ENCODE measurements at places on chromosomes 13 and 19.

GRCh38 chr19:21321134-21321533 is 8.1 kb downstream of the ZNF708 start:
- no peak for DNase-seq

DNA sequence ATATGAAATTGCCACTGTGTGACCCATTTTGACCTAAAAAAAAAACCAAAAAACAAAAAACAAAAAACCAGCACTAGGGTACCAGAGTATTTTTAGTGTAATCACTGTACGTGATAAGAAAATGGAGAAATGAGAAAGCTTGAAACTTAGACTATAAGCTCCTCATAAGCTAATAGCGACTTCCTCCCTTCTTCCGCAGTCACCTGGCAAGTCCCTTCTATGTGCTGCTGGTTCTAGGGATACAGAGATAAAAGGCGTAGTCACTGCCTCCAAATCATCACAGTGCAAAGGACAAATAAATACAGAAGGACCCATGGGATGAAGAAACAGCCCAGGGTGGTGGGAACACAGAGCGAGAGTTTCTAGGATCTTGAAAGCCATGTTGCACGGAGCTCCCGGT is 190.3 kb downstream of the TM9SF2 start:
- DNase-seq: no peak

- DNase-seq: no peak
These were observed 209.7 kb downstream of the SPRY2 start for GRCh38 chr13:80131204-80131603.

DNA sequence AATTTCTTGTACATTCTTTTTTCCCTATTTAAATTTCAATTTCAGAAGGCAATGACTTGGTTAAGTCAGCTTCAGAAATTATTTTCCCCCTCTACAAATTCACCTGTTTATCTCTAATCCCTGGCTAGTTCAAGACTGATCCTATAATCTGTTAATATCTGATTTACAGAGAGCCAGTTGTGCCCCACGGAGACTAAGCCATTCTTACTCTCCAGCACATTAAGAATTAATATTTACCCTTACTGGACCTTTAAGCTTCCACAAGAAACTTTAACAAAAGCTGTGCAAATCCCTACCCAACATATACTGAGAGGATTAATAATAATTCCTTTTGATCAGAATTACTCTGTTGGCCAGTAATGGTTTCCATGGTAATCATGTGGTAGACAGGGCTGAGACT is 786.2 kb downstream of the PCDH9 start:
- DNase-seq: no peak

- no peak for DNase-seq
These were observed 25.1 kb downstream of the CEACAM4 start for GRCh38 chr19:41601771-41602170.

- no peak for DNase-seq
These were observed 32.6 kb downstream of the SLC7A1 start for GRCh38 chr13:29562786-29563438.

DNA sequence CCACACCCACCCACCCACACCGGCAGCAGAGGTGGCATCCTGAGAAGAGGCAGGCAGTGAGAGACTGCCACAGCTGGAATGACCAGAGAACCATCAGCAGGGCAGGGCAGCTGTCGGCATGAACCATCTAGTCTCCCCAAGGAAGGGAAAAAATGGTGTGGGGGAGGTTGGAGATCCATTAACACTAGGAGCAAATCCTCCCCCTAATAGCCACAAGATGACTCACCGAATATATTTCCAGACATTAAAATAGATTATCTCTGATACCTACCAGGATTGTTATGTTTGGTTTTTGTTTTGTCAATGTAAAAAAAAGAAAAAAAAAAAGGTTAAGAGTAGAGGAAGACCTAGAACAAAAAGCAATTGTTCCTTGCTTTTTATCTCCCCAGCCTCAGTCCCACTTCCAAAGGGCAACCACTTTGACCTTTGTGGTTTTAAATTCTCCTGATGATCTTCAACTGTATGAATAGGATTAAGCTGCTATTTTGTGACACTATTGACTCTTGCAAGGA is 34.2 kb downstream of the THSD1 start:
- no peak for DNase-seq

DNA sequence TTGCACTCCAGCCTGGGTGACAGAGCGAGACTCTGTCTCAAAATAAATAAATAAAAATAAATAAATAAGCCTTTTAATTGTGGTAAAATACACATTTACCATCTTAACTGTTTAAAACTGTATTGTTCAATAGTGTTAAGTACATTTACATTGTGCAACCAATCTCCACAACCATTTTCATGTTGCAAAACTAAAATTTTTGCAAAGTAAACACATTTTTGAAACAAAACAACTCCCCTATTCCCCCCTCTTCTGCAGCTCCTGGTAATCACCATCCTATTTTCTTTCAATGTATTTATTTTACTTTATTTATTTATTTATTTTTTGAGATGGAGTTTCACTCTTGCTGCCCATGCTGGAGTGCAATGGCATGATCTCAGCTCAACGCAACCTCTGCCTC is 5.8 kb upstream of the B9D2 start:
- DNase-seq: no peak

- DNase-seq: no peak
These were observed 45.7 kb upstream of the ZNF730 start for GRCh38 chr19:23071147-23071511.

DNA sequence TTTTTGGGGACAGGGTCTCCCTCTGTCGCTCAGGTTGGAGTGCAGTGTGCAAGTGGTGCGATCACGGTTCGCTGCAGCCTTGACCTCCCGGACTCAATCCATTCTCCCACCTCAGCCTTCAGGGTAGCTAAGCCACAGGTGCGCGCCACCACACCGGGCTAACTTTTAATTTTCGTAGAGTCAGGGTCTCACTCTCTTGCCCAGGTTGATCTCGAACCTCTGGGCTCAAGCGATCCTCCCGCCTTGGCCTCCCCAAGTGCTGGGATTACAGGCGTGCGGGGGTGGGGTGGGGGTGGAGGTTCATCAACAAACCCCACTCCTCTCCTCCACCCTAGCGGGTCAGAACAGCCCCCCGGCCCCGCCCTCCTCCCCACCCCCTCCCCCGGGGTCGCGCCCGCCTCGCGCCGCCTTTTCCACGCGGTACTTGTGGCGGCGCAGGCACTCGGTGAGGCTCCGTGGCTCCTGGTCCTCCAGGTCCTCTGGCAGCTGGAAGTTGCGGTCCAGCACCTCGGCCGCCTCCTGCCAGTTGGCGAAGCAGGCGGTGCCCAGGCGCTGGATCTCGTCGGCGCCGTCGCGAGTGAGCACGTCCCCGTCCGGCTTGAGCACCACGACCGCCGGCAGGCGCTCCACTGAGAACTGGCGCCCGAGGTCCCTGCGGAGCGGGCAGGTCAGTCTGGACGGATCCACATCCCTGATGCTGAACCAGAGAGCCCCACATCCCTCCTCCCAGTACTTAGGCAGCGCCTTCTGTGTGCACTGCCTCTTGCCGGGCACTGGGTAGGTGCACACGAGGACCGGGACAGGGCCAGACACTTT is 5.2 kb downstream of the NXNL1 start:
- no peak for DNase-seq

GRCh38 chr13:76000131-76000530 is 364.0 kb downstream of the LMO7 start:
- no peak for DNase-seq

DNA sequence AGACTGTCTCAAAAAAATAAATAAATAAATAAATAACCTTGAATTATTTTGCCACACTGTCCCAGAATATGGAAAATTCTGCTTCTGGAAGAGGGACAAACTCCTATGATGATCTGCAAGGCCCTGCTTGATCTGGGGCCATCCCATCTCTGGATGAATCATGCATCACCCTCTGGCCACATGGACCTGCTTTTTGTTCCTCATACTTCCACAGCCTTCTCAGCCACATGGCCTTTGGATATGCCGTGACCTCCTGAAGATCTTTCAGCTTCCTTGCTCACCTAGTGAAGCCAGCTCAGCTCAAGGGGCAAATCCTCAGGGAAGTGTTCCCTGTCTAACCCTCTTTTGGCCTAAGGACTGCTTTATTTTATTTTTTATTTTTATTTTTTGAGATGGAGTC is 10.3 kb downstream of the IER2 start:
- no peak for DNase-seq

Data from stimulated activated CD4-positive, alpha-beta T cell treated with anti-CD3 and anti-CD28 coated beads, TNF-alpha, amount 100 ng/mL, for 4 hours (primary cell).